ENCODE measurements at places on chromosomes 13 and 19. TPM values are rescaled to one million over a fixed set of nuclear protein-coding genes. Genes with fewer than 3 reads are reported as not detected.

KCNN1 gene
- 0.24 TPM for polyA plus RNA-seq

ZNF132 gene
- polyA plus RNA-seq, result 2.3 TPM

- DNase-seq, result no peak
These were observed 8.5 kb downstream of the ZNF557 start for GRCh38 chr19:7078008-7078407.

DNA sequence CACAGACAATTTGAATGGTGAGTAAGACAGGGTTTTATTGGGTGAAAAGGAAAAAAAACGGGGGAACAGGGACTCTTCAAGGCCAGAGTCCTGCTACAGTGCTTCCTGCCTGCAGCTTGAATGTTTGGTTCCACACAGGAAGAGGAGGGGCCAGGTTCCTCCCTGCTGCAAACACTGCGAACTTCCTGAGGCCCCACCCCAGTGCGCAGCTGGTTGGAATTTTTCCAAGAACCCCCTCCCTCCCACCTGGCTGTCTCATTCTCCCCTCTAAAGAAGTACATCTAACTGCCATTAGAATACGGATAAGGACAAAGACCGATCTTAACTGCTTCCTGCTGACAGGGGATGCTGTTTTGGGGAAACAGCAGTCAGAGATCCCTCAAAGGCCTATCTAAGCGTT is 184.9 kb downstream of the GGACT start:
- no peak for DNase-seq

- no peak for DNase-seq
These were observed 43.6 kb downstream of the SIPA1L3 start for GRCh38 chr19:37950471-37951175.

GRCh38 chr19:38911388-38912001 is 491 bp downstream of the CCER2 start:
- no peak for DNase-seq

DNA sequence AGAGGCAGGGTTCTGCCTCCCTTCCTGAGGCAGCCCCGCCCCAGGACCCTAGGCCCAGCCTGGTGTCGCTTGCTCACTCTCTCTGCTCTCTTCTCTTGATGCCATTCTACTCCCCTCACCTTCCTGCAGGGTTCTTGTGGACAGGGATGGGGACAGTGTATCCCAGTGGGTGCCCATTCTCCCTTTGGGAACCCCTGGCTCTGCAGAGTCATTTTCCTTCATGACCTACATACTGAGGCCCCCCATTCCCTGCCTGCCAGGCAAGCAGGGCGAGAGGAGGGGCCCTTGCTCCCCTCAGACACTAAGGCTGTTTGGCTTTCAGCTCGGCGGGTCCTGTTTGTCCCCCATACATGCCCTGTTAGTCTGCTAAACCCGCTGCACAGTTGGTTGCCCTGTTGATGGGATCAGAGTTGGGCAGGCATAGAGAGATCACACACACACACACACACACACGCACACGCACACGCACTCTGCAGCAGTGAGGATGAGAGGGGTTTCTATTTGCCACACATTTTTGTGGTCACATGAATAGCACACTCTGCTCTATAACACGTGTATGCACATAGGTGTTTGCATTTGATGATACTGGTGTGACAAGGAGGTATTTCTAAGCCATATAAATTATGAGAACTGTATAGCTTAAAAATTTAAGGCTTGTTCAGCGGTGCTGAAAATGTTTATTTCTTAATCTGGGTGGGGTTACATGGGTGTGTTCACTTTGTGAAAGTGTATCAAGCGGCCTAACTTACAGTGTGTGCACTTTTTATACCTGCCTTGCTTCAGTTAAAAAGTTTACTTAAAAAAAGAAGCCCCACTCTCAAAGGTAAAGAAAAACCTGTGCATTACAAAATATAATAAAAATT is 20.3 kb downstream of the NFIX start:
- no peak for DNase-seq
